ENCODE measurements at places on chromosomes 1 and 21.
A peak's percentile ranks its signal among the peaks of the same experiment; 100 is the strongest.

DNA sequence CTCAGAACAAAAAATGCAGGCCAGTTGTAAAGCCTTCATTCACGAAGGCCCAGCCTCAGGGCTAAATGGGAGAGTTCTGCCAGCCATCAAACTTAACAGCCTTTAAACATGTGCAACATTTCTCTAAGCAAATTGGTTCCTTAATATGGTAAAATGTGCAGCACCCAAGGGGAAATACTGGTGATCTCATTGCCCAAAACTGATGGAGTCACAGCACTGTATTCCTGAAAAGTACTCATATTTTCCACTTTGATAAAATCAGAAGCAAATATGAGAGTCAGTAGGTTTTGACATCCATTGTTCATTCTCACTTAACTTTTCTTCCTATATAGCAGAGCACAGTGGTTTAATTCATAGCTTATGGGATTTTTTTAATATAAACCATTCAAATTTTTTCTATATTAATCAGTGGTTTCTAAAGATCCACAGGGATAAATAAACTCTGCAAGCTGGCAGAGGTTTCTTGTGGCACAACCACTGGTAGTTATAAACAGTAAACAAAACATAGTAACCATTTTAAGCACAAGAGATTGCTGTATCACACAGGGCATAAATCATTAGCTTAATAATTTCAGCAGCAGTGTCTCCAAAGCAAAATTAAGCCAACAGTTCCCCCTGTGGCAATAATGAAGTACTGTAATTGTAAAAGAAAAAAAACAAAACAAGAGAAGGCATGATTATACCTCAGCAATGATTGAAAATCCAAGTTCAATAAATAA, 106.9 kb upstream of the LYPLAL1 start:
- peak; percentile 40 for DNase-seq

DNA sequence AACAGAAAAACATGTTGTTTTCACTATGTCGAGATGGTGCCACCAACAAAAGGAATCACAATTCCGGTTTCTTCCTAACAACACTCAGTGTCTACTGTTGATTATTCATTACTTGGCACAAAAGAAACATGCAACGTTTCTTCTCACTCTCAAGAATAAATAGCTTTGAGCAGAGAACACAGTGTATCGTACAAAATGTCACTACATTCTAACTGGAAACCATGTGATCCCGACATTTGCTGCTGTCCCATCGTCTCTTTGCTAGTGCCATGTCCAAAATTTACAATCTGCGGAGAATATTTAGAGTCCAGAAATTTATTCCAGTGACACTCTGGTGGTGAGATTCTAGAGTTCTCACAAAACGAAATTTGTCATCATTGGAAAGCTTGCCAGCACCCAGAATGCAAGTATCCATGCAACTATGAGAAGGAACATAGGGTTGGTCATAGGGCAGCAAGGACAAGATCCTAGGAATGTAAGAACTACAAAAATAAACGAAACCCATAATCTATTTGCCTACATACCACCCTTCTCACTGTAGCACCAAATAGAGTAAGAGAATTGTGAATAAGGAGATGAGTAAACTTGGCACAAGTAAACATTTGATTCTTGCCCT, 505.1 kb downstream of the LTN1 start:
- no peak for DNase-seq

- no peak for DNase-seq
Measured at GRCh38 chr1:21097729-21098128, 79.0 kb downstream of the EIF4G3 start.

DNA sequence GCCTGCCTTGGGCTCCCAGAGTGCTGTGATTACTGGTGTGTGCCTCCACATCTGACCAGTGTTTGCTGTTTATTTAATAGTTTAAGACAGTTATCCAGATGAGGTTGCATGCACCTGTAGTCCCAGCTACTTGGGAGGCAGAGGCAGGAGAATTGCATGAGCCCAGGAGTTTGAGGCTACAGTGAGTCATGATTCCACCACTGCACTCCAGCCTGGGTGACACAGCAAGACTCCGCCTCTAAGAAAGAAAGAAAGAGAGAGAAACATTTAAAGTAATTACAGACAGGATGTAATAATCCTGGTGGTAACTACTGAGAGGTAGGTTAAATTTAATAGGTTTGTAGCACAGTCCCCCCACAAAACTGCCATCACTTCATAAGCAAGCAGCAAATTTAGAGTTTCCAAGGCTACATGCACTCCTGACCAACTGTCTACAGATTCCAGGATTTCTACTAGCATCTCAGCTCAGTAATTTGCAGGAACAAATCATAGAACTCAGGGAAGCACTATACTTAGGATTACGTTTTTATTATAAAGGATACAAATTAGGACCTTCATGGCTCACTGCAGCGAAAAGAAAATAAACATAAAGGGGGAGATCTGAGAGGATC, 89.6 kb downstream of the PKN2 start:
- peak; percentile 25 for DNase-seq

DNA sequence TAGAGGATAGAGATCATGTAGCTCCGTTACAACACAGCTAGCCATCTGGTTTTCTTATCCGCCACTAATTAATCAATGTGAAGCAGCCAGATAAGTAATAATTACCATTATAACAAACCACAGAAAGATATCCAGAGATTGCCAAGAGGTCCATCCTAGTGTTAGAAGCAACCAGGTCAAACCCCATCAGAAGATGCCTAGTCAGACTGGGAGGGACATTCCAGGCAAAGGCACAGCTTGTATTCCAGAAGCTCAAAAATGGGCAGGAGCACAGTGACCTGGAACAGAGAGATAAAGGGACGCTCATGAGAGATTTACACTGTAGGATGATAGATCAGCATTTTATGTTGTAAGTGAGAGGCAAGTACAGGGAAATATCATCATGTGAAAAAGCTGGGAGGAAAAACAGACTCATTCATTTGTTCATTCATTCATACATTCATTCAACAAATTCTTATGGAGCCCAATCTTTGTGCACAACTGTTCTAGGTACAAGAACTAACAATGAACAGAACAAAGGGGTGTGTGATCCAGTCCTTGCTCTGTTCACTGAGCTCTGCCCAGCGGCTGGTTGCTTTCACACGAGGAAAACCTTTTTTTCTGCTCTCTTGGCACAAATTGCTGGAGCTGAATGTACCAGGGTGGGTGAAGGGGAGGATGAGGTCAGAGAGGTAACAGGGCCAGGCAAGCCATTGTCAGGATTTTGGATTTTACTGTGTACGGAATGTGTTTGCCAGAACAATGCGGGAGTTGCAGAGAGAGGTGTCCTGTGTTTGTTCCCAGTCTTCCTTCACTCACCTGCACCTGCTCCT, 240.8 kb upstream of the FGGY start:
- DNase-seq, result no peak

- DNase-seq, result no peak
Measured at GRCh38 chr21:43004926-43005325, 30.6 kb downstream of the PKNOX1 start.

DNA sequence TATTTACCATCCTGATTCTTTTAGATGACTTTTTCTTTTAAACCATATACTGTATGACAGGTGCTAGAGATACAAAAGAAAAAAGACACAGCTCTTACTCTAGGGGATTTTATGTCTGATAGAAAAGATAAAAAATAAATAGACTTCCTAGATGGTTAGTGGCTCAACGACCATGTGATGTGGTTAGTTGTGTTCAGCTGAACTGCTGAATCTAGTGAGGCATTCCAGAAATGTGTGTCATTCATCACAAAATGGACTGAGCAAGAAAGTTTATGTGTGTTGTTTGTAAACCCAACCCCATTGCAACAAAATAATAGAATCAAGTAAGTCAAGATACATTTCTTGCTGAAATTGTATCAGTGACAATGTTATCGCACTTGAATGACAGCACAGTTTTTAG, 205.8 kb upstream of the LYPLAL1 start:
- DNase-seq, result no peak

GRCh38 chr1:245878585-245878984, 628.5 kb downstream of the SMYD3 start:
- no peak for DNase-seq

DNA sequence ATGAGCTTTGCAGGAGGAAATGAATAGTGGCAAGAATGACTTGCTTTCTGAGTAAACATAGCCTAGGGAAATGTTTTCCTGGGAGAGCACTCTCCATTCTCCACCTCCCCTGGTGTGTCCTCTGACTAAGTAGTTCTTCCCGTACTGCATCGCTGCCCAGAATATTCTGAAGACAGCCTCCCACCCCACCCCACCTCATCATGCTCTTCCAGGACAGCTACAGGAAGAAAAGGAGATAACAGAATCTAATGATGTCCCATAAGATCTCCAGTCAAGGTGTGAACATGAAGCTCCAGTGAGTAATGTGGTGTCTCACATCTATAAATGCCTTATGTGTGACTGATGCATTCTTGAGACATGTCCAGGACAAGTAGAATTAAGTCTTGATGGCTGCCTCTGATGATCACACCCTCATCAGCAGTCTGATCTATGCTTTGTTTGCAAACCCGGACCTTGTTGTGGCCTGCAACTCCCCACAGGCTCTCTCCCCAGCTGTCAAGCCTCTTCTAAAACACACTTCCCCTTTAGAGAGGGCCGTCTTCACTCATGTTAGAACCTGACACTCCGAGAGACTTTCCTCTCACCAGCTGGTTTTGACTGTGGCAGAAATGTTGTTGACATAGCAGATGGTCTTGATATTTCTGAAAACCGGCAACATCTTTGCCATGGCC, 183.0 kb downstream of the CYYR1 start:
- DNase-seq, result peak; percentile 65

GRCh38 chr1:23438545-23438944, 14.0 kb upstream of the TCEA3 start:
- DNase-seq, result no peak

GRCh38 chr1:172533513-172534151, 682 bp downstream of the SUCO start:
- DNase-seq, result no peak

DNA sequence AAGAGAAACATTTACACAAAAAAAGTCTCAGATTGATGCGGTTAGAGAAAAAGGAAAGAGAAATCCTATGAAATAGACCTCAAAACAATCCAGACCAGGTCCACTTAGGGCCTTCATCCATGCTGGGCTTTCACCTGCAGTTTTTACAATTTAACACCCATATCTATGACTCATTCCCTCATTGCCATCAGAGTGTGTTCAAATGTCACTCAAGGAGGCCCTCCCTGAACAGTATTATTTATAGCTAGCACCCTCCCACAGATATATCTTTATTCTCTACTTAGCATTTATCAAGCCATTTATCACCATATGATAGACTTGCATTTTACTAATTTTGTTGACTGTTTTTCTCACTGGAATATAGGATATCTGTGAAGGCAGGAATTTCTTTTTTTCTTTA, 824 bp upstream of the KRTAP21-3 start:
- DNase-seq, result no peak

GRCh38 chr1:118989878-118990378, 1.8 kb upstream of the TBX15 start:
- DNase-seq, result no peak

DNA sequence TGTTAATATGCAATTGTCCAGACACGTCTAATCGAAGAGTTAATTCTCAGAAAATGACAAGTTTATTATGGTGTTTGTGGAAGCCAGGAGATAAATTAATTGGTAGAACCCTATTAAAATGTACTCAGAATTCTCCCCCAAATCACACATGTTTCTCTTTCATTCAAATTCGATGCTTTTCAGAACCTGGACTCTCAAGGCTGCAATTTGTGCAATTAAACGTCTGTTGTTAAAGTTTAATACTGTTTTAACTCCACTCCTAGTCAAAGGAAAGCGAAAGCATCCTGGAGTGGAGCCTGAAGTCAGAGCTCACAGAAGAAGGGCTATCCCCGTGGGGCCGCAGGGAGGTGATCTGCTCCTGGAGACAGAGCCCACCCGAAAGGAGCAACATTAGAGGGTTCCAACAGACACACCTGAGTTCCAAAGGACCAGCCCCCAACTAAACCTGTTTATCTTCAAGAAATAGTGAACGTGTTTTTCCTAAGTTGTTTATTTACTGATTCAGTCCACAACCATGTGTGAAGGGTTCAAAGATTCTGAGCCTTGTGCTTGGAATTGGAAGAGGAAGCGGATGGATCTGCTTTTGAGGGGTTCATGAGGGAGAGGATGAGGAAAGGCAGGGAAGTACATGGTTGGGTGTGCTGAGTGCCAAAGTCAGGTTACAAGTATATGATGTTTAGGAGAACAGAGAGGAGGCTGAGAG, 68.0 kb upstream of the AKT3 start:
- no peak for DNase-seq

DNA sequence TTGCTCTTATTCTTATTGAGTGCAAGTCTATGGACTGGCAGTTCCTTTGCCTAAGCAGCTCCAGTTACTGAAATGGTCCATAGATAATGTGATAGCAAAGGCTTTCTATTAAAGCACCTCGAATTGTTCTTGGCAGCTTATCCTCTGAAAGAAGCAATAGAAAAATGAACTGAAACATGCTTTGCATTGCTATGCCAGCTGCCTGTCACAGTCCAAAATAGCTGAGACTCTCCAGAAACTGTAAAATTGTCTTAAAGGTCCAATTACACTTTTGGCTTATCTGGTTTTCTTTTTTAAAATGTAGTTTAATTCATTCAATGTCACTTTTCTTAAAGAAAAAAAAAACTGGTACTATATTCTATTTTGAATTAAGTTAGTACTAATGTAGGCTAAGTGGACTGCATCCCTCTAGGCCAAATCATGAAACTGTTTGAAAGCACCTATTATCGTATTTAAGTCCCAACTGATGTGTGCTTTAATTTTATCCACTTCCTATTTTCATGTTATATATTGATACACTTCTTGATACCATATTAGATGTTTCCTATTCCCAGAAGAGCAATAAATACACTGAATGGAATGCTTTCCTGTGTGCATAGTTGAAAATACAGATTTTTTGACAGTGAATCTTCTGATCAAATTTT, 208.0 kb upstream of the DEPDC1 start:
- DNase-seq, result no peak

DNA sequence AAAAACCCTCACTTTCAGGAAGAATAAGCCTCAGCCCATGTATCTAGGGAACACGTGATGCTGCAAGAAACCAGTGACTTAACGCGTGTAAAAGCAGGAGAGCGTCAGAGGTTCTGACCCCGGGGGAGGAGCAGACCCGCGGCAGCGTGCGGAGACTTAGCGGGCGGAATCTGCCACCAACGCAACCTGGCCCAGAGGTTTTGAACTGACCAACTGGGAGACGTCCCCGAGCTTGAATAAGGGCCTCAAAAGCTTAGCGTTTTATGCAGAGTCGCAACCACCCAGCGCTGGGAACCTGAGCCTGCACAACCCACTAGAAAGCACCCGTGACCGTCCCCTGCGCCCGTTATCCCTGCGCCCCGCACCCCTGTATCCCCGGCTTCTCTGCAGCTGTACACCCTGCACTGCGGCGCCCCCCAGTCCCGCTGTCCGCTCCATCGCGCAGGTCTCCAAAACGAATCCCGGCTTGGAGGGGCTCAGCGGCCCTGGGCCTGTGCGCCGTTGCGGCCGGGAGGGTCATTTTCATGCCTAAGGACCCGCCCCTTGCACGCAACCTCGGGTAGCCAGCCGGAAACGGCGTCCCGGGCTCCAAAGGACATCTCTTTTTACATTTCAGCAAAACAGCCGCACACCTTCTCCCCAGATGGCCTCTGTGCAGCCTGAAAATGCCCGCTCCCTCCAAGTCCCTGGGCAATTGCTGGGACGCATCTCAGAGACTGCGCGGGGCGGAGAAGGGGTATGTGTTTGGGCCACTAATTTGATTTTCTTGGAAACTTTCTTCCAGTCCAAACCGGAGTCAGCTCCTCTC, 29.4 kb upstream of the TRIM17 start:
- DNase-seq, result no peak

- DNase-seq, result no peak
Measured at GRCh38 chr1:39701049-39701439, 9.8 kb upstream of the HPCAL4 start.

GRCh38 chr1:50322579-50322978, 100.7 kb downstream of the DMRTA2 start:
- no peak for DNase-seq
